ENCODE measurements at places on chromosomes 2 and 18. TPM values are rescaled to one million over a fixed set of nuclear protein-coding genes. Genes with fewer than 3 reads are reported as not detected.
A peak's percentile ranks its signal among the peaks of the same experiment; 100 is the strongest.

DNA sequence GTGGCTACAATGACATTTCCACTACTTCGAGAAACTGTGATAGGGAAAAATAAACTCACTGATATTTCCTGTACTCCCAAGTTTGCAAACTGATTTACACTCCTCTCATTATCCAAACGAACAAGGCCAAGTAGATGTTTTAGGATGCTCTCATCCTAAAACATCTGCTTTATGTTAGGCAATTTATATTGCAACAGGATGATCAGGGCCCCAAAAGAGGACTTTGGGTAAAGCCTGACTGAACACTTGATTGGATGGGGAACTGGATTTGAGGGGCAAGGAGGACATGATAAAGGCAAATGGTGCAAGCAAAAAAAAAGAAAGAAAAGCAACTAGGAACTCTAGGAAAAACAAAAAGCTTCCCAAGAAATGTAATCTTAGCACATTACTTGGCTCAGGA, 2.1 kb upstream of the HES6 start:
- DNase-seq = no peak
- peaks cover 29% of the 10 kb centered on the region for H3K4me1 ChIP-seq
- H3K4me3 ChIP-seq = no peak overlapping the region
- H3K27ac ChIP-seq = no peak overlapping the region
- peaks cover 5% of the 10 kb centered on the region for H3K36me3 ChIP-seq

GRCh38 chr2:177161741-177162460, 50.7 kb upstream of the HNRNPA3 start:
- H3K27ac ChIP-seq = no peak overlapping the region
- H3K27me3 ChIP-seq = no peaks in the 10 kb centered on the region
- DNase-seq = no peak
- no peaks in the 10 kb centered on the region for H3K36me3 ChIP-seq
- H3K4me3 ChIP-seq = no peak overlapping the region

- no peak for DNase-seq
- no peak overlapping the region for H3K4me3 ChIP-seq
- no peaks in the 10 kb centered on the region for H3K36me3 ChIP-seq
- H3K4me1 ChIP-seq = no peaks in the 10 kb centered on the region
- H3K27ac ChIP-seq = no peak overlapping the region
Observed at GRCh38 chr2:69188182-69188900, 175.4 kb downstream of the ANTXR1 start.

- no peaks in the 10 kb centered on the region for H3K27me3 ChIP-seq
- H3K36me3 ChIP-seq = no peaks in the 10 kb centered on the region
- no peak for DNase-seq
- peak overlapping the region; percentile 72 for H3K27ac ChIP-seq
- H3K4me1 ChIP-seq = peaks cover 11% of the 10 kb centered on the region
- H3K4me3 ChIP-seq = no peak overlapping the region
Observed at GRCh38 chr2:43027097-43027873, 199.1 kb downstream of the ZFP36L2 start.

DNA sequence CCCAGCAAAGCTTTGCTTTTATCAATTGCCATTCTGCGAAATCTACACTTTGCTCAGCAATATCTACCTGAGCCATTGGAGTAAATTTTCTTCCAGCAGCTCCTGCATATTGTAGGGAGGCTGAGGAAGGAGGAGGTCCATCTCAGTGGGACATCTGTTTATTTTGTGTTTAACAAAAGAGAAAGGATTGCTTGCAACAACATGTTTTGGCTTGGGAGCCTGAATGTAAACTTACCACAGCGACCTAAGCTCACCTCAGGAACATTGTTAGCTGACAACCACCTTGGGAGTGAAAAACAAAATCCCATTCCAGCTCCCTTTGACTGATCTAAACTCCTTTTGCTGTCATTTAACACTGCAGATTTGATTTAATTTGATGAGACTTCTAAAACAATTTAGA, 356.1 kb downstream of the SS18 start:
- no peaks in the 10 kb centered on the region for H3K4me1 ChIP-seq

DNA sequence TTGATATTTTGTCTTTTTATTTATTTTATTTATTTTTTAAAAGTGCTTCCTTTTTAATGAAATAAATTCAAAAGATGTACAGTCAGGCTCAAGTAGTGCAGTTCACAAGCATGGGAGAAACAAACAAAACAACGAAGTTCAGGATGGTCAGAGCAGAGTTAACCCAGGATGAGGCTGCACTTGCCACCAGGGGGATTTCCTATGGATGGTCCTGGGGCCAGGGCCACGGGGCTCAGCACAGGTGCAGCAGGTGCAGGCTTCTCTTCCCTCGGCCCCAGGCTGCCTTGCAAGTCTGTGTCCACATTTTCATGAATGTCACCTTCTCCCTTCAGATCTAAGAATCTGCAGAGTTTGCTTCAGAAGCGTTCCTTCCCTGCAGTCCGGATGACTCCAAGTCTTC, 76.5 kb downstream of the CDCA7 start:
- no peaks in the 10 kb centered on the region for H3K36me3 ChIP-seq
- H3K27me3 ChIP-seq = no peaks in the 10 kb centered on the region
- no peaks in the 10 kb centered on the region for H3K4me1 ChIP-seq
- DNase-seq = no peak
- H3K27ac ChIP-seq = no peak overlapping the region

GRCh38 chr18:79056827-79057367, 12.3 kb upstream of the ATP9B start:
- no peak overlapping the region for H3K4me3 ChIP-seq
- no peaks in the 10 kb centered on the region for H3K4me1 ChIP-seq
- H3K27me3 ChIP-seq = no peaks in the 10 kb centered on the region
- H3K36me3 ChIP-seq = no peaks in the 10 kb centered on the region
- DNase-seq = no peak
- no peak overlapping the region for H3K27ac ChIP-seq

DNA sequence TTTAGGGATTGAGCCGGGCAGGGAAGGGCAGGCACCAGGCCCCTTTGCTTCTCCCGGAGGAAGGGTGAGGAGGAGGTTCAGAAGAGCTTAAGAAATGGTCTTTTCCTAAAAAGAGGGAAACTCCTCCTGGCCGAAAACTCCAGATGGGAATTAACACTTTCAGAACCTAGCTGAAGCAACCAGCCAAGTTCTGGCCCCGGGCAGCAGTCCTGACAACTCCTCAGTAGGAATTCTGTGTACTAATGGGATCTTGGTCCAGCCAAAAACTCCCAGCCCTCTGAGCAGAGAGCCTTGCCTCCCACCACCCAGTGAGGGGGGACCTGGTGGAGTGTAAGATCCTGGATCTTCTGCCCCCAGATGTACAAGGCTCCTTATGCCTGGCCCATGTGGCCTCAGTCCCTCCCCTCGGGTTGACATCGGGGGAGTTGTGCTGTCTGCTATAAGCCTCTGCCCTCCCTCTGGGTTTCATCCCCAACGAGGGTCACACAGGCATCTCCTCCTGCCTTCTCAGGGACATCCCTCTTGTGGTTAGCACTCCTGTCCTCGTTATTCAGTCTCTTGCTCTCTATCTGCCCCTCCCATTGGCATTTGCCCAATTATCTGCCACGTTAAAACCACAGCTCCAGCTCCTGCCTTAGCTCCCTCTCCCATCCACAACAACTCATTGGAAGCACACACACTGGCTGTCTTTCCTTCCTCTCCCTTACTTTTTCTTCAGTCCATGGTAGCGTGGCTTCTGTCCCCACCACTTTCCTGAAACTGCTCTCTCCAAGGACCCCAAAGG, 184.6 kb downstream of the CYP26B1 start:
- no peaks in the 10 kb centered on the region for H3K36me3 ChIP-seq
- no peak for DNase-seq
- no peak overlapping the region for H3K27ac ChIP-seq
- no peaks in the 10 kb centered on the region for H3K27me3 ChIP-seq
- H3K4me1 ChIP-seq = no peaks in the 10 kb centered on the region

GRCh38 chr18:32056613-32057358, 34.9 kb upstream of the RNF138 start:
- no peak overlapping the region for H3K27ac ChIP-seq
- H3K4me3 ChIP-seq = no peak overlapping the region
- no peak for DNase-seq
- no peaks in the 10 kb centered on the region for H3K27me3 ChIP-seq
- H3K36me3 ChIP-seq = no peaks in the 10 kb centered on the region

GRCh38 chr2:29123617-29124349, 8.6 kb downstream of the CLIP4 start:
- no peaks in the 10 kb centered on the region for H3K27me3 ChIP-seq
- H3K36me3 ChIP-seq = peaks cover 45% of the 10 kb centered on the region
- H3K4me3 ChIP-seq = no peak overlapping the region
- H3K4me1 ChIP-seq = peaks cover 18% of the 10 kb centered on the region
- H3K27ac ChIP-seq = no peak overlapping the region
- no peak for DNase-seq

GRCh38 chr2:19785867-19786266, 115.9 kb downstream of the TTC32 start:
- no peak overlapping the region for H3K27ac ChIP-seq
- no peaks in the 10 kb centered on the region for H3K27me3 ChIP-seq
- no peaks in the 10 kb centered on the region for H3K4me1 ChIP-seq
- DNase-seq = no peak
- no peaks in the 10 kb centered on the region for H3K36me3 ChIP-seq
- no peak overlapping the region for H3K4me3 ChIP-seq

GRCh38 chr2:219554350-219554749, 10.5 kb downstream of the TMEM198 start:
- H3K4me1 ChIP-seq = peaks cover 22% of the 10 kb centered on the region
- H3K36me3 ChIP-seq = peaks cover 39% of the 10 kb centered on the region
- H3K4me3 ChIP-seq = no peak overlapping the region
- H3K27ac ChIP-seq = no peak overlapping the region
- DNase-seq = no peak

GRCh38 chr2:19673213-19673791, 228.5 kb downstream of the TTC32 start:
- no peak overlapping the region for H3K27ac ChIP-seq
- H3K36me3 ChIP-seq = no peaks in the 10 kb centered on the region
- no peak for DNase-seq
- peaks cover 2% of the 10 kb centered on the region for H3K4me1 ChIP-seq
- no peaks in the 10 kb centered on the region for H3K27me3 ChIP-seq

- no peak for DNase-seq
- H3K36me3 ChIP-seq = no peaks in the 10 kb centered on the region
- no peak overlapping the region for H3K27ac ChIP-seq
- no peaks in the 10 kb centered on the region for H3K27me3 ChIP-seq
Observed at GRCh38 chr2:221337957-221338685, 234.0 kb downstream of the EPHA4 start.

DNA sequence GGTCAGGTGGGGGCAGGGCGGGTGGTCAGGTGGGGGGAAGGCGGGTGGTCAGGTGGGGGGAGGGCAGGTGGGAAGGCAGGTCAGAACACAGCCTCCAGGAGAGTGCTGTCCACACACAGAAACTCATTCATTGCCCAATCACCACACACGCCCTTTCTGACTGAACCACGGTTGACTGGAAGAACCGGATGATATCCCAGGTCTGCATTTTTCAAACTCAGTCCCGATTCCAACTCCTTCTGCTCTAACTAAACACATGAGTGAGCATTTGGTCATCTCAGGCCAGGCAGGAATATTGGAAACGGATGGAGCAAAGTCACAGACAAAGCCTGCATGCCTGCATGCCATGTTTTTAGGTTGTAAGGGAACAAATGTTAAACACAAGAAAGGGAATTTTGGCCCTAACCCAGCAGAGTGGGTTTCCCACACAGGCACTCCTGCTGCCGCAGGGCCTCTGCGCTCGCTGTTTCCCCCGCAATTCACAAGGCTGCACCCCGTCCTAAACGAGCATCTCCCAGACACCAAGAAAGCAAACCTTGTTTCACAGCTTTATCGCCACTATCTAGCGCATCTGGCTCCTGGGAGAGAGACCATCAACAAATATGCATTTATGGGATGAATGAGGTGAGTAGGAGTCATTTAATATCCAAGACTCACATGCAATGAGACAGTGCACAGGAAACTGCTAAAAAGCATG, 100.1 kb downstream of the ZNF516 start:
- no peak overlapping the region for H3K4me3 ChIP-seq
- H3K36me3 ChIP-seq = no peaks in the 10 kb centered on the region
- H3K27ac ChIP-seq = no peak overlapping the region
- DNase-seq = no peak
- no peaks in the 10 kb centered on the region for H3K4me1 ChIP-seq
- no peaks in the 10 kb centered on the region for H3K27me3 ChIP-seq

DNA sequence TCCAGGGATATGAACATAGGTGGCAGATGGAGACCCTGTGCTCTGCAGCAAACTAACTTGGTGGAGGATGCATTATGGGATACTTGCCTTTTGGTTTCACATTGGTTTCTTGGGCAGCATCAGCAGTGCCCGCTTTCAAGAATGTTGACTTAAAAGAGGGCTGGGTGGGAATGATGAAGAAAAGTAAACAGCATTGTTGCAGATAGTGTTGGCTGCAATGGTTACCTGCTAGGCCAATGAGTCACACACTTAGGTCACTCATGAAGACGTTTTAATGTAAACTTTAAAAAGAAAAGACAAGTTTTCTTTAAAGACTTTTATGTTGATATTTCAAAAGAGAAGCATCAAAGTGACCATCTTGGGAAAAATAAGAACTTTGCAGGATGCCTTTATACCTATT, 26.1 kb upstream of the FAM237A start:
- H3K27me3 ChIP-seq = no peaks in the 10 kb centered on the region
- H3K4me3 ChIP-seq = no peak overlapping the region
- H3K4me1 ChIP-seq = no peaks in the 10 kb centered on the region
- peak overlapping the region; percentile 64 for H3K27ac ChIP-seq
- DNase-seq = no peak

DNA sequence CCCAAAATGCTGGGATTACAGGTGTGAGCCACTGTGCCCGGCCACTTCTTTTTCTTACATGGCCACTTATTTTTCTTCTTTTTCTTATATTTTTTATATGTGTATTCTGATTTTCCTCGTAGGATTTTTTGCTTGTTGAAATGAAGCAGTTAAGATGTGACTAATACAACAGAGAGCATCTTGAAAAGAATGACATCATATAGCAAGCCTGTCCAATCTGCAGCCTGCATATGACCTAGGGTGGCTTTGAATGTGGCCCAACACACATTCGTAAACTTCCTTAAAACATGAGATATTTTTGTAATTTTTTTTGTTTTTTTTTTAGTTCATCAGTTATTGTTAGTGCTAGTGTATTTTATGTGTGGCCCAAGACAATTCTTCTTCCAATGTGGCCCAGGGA, 704.0 kb downstream of the NRXN1 start:
- H3K27ac ChIP-seq = no peak overlapping the region
- no peaks in the 10 kb centered on the region for H3K36me3 ChIP-seq
- H3K27me3 ChIP-seq = no peaks in the 10 kb centered on the region
- H3K4me3 ChIP-seq = no peak overlapping the region
- no peaks in the 10 kb centered on the region for H3K4me1 ChIP-seq

DNAH6 gene
- total RNA-seq = 0.49 TPM

FAM228A gene
- total RNA-seq = 0.27 TPM

IL36B gene
- not detected for total RNA-seq

UPP2 gene
- not detected for total RNA-seq

PLA2R1 gene
- total RNA-seq = 2.4 TPM

DSC2 gene
- total RNA-seq = 26.3 TPM

MYO7B gene
- total RNA-seq = 1.4 TPM

SCN9A gene
- total RNA-seq = 0.92 TPM

SKOR2 gene
- not detected for total RNA-seq
